ENCODE measurements at places on chromosomes 16 and 17. TPM values are rescaled to one million over a fixed set of nuclear protein-coding genes. Genes with fewer than 3 reads are reported as not detected.

DNA sequence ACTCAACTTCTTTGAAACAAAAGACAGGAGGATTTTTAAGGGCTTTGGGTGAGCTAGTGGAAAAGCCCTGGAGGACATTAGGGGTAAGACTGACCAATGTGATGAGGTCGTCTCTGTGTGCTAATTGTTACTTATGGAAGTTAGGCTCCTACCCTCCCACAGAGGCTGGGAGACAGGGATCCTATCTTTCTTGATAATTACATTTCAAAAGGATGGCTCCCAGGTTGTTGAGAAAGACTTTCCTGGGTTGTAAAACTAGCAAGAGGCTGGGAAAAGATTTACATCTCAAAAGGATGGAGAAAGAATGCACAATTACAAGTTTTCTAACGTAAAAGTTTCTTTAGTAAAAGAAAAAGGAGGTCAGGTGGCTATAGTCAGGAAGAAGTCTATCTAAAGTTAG is 605.8 kb upstream of the GOT2 start:
- H3K27me3 ChIP-seq = no peaks in the 10 kb centered on the region
- no peak overlapping the region for H3K4me3 ChIP-seq
- no peak for DNase-seq
- H3K27ac ChIP-seq = no peak overlapping the region
- H3K36me3 ChIP-seq = no peaks in the 10 kb centered on the region

The C17orf113 gene
- total RNA-seq = 0.65 TPM

GRCh38 chr17:42309986-42310786 is 21.9 kb downstream of the STAT5A start:
- peaks cover 4% of the 10 kb centered on the region for H3K36me3 ChIP-seq
- H3K27me3 ChIP-seq = no peaks in the 10 kb centered on the region
- no peak overlapping the region for H3K4me3 ChIP-seq
- peak overlapping the region; percentile 89 for H3K27ac ChIP-seq
- H3K4me1 ChIP-seq = peaks cover 36% of the 10 kb centered on the region

- no peak for DNase-seq
- H3K27me3 ChIP-seq = peaks cover 4% of the 10 kb centered on the region
- H3K27ac ChIP-seq = no peak overlapping the region
- no peaks in the 10 kb centered on the region for H3K36me3 ChIP-seq
Observed at GRCh38 chr17:72631568-72631948, 460.9 kb downstream of the SLC39A11 start.

- H3K36me3 ChIP-seq = peaks cover 4% of the 10 kb centered on the region
- H3K27ac ChIP-seq = no peak overlapping the region
- H3K4me3 ChIP-seq = no peak overlapping the region
- peaks cover 8% of the 10 kb centered on the region for H3K4me1 ChIP-seq
- no peaks in the 10 kb centered on the region for H3K27me3 ChIP-seq
- DNase-seq = no peak
Observed at GRCh38 chr17:10325031-10325695, 47.6 kb downstream of the MYH13 start.

All from T-helper 17 cell (primary cell).